Right hindlimb (tissue), 1 donor: ENCODE measurements at places on chromosomes 7 and 10.

GRCh38 chr7:108623220-108623619 lies 53.5 kb downstream of the DNAJB9 start:
- DNase-seq, result no peak

GRCh38 chr10:133318494-133319127 lies 9.9 kb downstream of the ZNF511 start:
- DNase-seq, result peak; percentile 44

DNA sequence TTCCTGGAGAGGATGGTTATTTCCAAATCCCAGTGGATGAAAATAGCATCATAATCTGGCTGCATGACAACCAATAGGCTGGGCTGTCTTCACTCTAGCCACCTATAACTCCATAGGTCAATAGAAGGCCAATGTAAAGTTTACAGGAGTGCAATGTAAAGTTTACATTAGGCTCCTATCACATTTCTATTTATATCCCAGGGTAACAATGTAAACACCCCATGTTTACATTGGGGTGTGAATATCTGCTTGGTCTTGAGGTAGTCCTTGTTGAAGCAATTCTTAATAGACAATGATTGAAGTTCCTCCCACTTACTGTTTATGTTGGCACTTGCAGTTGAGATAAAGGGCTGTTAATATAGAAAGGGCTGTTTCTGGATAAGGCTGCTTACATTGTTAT lies 21.5 kb downstream of the CH25H start:
- DNase-seq, result no peak

- no peak for DNase-seq
These were observed 33.8 kb downstream of the SEC61G start for GRCh38 chr7:54725255-54725654.

DNA sequence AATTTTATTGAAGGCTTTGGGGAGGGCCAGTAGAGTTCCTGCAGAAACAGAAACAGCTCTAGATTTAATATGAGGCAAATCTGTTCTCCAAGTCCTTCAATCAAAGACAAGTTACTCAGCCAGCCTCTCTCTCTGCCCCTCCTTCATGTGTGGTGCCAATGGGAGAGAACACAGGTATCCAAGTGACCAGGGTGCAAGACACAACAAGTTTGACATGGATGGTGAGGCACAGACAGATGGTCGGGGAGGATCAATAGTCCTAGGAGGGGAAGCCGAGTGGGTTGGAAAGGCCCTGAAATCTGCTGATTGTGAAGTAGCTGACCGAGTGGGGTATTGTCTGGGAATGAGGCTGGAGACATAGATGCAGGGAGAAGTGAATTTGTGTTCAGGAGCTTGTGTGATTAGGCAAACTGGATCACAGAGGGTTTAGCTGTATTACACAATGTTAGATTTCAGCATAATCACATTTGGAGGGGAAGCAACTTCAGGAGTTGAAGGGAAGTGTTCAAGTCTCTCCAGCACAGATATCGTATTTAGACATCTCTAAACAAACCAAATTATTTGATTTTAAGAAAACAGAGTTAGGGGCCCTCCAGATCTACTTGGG lies 1.5 kb downstream of the GIMAP1 start:
- no peak for DNase-seq

GRCh38 chr7:91898240-91898992 lies 17.9 kb upstream of the MTERF1 start:
- DNase-seq, result no peak

- no peak for DNase-seq
These were observed 552.5 kb upstream of the MBL2 start for GRCh38 chr10:53325066-53325465.

DNA sequence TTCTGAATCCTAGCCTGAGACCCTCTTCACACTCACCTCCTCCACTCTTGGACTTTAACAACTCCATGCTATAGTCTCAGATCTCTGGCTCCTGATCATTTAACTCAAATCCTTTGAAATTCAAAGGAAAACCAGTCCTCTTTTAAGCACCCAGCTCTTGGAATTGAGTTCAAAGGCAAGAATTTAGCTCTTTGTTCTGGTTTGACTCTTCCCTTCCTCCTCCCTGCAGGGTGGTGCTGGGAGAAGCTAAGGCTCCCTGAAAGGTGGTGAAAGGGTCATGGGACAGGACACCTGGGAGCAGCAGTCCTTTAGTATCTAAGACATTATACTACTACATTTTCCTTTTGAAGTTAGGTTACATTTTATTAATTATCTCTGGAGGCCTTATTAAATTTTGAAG lies 259.4 kb downstream of the CCSER2 start:
- DNase-seq, result no peak

GRCh38 chr10:31034098-31034909 lies 2.6 kb upstream of the ZNF438 start:
- no peak for DNase-seq

DNA sequence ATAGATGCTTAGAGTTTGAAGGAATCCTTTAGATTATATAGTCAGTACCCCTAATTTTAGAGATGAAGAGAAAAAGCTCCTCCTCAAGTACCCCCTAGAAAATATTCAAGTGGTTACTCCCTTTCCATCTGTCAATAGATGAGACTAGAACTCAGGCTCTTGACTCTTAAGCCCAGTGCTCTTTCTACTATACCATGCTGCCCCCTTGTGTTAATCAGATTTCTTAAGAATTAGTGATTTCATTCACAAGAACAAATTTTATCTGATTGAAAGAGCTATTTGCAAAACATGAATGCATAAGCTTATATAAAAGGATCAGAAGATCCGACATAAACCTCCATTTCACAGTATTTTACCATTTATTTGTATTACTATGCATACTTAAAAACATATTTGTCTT lies 179.3 kb downstream of the TFEC start:
- DNase-seq, result no peak

- DNase-seq, result no peak
These were observed 16.6 kb downstream of the ANXA11 start for GRCh38 chr10:80188713-80189112.

- DNase-seq, result no peak
These were observed 183.7 kb upstream of the KLF14 start for GRCh38 chr7:130917669-130918128.

DNA sequence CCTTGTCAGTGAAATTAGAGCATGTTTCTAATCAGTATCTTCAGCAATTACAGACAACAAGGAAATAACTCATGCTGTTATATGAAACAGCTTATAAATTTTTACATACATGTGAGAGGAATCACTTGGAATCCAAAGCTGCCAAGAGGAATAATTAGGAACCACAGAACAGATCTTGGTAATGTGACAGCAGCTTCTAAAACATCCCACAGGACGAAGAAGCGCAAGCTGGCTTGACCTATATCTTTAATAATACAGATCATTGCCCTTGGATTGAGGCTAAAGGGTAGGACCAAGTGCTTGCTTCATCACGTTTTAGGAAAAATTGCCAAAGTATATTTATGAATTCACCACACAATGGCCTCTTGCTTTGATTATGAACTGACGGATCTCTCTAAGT lies 869.8 kb downstream of the LRMDA start:
- no peak for DNase-seq

- no peak for DNase-seq
These were observed 712.7 kb upstream of the IGFBP3 start for GRCh38 chr7:46633630-46634240.

- no peak for DNase-seq
These were observed 186.5 kb upstream of the SLC25A13 start for GRCh38 chr7:96508371-96508770.

DNA sequence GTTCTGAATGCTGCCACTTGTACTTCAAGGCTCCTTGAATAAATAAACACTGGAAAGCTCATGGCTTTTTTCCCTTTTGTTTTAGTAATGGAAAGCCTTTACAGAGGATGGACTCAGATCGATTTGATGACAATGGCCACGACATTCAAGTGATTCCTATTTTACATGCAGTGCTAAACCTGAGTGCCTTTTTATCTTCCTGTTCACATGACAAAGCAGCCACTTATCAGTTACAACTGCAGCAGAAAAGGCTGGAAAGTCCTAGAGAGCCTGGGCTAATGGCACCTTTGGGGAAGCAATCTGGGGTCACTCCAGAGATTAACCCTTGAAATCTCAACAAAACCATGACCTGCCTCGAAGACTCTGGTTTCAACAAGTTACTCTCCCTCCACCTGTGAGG lies 249.0 kb upstream of the AUTS2 start:
- DNase-seq, result no peak

DNA sequence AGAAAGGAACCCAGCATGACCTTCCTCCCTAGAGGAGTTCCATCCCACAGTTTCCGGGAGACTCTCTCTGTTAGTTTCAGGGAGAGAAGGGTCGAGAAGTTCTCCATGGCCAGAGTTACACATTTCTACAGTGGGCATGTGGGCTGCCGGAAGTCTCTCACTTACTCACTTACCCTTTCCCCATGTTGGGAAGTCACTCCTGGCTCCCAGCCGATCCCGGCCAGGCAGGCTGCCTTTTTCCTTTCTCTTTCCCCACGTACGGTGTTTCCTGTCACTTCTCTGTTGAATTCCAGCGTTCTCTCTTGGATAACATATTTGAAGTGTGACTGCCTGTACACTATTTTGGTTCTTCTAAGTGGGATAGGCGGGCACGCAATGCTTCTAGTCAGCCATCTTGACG lies 3.5 kb downstream of the TEX36 start:
- DNase-seq, result no peak

- DNase-seq, result no peak
These were observed 147.5 kb upstream of the RSU1 start for GRCh38 chr10:16964576-16965343.

DNA sequence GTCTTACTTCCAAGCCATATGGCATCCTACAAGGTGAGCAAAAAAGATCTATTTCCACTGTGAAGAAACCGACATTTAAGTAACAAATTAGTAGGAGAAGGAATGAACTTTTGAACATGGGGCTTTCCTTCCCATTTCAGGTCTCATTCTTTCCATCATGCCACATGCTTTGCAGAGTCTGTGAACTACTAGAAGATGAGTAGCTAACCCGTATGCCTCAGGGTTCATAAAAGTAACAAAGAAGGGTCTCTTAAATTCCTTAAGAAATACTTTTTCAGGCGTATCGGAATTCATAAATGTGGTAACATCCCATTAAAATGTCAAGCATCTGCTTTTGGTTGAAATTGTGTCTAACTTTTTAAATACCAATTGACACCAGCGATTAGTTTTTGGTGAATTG lies 81.3 kb upstream of the TNS3 start:
- no peak for DNase-seq

DNA sequence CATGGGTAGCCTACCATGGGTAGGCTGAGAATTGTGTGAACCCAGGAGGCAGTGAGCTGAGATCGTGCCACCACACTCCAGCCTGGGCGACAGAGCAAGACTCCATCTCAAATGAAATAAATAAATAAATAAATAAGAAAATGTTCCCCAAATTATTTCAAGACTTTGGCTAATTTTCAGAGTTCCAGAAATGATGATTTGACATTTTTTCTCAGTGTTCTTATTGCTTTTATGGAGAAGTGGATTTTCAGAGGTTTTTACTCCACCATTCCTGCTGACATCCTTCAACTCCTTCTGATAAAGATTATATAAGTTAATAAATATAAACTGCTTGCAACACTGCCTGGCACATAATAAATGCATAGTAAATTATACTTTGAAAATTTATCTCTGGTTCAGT lies 80.4 kb upstream of the PRKCQ start:
- no peak for DNase-seq
